ENCODE measurements at places on chromosomes 12 and 14.

- no peak for DNase-seq
These were observed 65.1 kb upstream of the SRSF5 start for GRCh38 chr14:69701857-69702256.

DNA sequence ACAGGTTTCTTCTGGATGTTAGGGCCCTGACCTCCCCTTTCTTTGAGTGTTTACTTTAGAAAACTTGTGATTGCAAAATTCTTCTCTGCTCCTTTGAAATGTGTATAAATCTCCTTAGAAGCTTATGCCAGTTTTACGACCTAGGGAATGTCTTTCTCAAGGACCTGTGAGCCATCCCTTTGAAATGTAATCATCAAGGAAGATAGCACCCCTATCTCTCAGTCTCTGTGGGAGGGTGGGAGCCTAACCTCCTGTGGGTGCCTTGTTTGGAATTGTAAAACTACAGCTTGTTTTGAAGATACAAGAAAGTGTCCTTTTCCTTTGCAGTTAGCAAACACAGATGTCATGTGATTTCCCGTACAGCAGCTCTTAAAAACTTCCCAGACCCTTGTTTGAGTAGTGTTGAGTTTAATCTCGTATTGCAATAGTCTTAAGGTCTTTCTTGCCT is 3.3 kb downstream of the OR10AD1 start:
- no peak for DNase-seq

DNA sequence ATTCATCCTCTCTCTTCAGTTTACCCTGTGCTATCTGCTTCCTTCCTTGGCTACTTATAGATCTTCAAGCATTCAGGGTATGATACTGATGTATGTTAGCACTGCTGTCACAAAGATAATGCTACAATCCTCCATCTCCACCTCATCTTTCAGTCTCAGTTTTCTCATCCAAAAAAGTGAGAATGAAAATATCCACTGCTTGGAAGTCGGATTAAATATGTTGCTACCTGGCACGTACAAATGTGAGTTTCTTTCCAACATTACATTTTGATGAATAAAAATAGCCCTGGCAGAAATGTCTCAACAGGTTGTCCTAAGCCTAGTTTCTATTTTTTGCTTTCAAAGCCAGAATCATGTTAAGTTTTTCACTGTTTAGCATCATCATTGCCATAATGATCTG is 149.9 kb downstream of the PTPN11 start:
- no peak for DNase-seq

- no peak for DNase-seq
These were observed 50.9 kb downstream of the HSP90AA1 start for GRCh38 chr14:102035914-102036313.

DNA sequence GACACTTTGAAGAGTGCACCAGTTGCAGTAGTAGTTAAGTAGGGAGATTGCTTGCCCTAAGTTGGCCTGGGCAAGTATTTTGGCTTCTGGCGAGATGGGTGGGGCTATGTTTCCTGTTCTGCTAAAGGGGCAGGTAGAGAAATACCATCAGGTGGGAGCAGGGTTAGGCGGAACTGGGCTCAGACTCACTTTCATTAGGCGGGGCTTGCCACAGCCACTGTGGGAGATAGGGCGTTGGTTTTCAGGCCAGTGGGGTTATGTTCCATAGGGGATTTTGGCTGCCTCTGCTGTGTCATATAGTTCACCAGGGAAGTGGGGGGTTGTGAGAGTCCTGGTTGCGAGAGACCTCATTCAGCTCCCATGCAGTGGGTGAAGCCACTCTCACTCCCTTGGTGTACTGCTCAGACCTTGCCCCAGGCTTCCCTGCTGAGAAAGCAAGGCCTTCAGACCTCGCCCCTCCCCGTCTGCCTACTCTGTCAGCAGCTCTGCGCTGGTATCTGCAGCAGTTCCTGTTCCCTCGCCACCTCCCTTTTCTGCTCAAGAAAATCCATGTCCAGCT is 43.3 kb downstream of the AEBP2 start:
- DNase-seq, result no peak

DNA sequence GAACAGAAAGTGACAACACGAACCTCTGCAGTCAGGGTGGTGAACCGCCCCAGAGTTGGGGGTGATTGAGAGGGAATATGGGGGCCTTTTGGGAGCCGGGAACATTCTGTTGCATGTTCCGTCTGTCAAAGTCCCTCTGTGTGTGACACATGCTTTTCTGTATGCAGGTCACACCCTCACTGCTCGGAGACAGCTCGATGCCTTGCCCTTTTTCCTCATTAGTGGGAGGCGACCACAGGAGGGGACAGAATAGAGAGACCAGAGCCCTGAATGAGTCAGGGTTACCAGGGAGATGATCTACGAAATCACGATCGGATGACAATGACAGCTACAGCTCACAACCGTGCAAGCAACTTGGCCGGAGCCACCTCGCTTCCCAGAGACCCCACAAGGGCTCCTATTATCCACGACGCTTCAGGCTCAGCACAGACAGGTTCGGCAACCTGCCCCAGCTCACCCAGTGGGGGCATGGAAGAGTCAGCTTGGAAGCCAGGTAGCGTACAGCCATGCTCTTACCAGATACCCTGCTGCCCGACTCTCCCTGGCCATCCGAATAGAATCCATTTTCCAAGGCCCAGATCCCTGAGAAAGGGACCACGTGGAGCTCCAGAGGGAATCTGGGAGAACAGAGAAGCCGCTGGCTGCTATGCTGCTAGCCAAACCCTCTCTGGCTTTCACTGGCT is 38.8 kb downstream of the TESC start:
- no peak for DNase-seq

- no peak for DNase-seq
These were observed 114.9 kb downstream of the ANO2 start for GRCh38 chr12:5830111-5830510.

DNA sequence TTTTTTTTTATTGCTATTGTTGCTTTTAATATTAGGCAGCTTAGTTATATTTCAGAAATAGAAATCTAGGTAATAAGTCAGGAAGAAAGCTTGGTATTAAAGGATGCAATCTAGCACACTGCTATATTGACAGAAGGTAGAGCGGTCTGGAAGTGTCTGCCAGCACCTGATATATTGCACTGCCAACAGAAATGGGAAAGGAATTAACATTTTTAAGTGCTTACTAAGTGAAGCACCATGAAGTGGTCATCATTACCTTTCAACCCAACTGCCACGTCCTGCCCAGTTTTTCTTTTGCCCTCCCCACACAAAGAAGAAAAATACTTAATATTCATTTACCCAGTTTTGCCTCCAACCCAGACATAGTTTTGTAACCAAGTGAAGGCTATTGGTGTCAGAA is 163.5 kb downstream of the KITLG start:
- DNase-seq, result no peak

DNA sequence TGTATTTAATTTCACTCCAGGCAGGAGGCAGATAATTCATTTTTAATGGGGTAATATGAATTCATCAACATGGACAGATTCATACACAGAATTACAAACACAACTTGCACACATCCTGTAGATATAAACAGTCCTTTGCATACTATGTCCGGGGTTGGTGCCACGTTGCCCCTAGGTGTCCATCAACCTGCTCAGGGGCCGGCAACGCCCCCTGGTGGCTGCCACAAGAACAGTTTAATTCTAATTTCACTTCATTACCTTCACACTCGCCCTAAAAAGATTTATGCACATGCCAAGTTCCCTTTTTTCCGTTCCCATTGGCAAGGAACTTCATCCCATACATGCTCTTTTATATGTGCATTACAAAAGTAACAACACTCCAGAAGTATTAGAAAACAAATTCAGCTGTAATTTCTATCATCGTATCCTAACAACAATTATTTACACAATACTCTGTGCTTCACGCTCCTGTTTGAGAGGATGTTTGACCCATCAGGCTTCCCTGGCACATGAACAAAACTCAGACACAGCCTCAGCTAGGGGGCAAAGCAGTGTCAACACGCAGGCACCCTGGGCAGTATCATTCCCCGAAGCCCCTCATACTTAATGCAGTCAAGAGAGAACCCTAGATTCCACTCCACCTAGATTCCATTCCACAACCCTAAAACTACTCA is 15.5 kb downstream of the MANSC1 start:
- peak; percentile 35 for DNase-seq

DNA sequence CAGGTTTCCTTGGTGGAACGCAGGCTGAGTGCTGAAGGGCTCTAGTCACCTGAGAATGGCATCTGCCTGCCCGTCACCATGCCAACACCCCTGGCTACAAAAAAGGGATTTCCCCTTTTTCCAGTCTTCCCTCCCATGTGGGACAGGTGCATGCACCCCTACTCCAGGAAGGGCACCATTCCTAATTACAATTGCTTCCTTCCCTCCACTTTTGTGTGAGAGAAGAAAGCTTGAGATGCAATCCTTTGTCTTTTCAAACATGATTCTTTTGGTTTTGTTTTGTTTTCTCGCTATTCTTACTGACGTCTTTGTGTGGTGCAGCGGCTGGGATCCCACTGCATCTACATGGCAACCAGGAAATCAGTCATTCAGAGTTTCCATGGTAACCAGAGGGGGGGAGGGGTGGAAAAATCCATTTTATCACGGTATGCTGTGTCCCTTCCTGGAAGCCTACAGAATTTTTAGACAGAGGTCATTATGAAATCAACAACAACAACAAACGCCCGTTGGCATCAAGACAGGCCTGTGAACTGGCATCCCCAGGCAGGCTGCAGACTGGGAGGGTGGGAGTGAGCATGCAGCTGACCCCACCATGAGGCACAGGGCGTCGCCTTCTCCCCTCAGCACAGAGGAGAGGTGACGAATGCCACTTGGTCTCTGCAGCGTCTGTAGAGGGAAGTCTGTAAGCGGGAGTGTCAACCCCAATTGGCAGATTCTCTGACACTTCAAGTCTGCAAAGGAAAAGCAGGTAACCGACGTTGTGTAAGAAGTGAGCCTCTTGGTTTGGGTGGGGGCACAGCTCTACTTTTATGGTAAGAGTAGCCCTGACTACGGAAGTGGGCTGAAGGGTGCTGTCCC is 13.6 kb upstream of the GNG2 start:
- no peak for DNase-seq

DNA sequence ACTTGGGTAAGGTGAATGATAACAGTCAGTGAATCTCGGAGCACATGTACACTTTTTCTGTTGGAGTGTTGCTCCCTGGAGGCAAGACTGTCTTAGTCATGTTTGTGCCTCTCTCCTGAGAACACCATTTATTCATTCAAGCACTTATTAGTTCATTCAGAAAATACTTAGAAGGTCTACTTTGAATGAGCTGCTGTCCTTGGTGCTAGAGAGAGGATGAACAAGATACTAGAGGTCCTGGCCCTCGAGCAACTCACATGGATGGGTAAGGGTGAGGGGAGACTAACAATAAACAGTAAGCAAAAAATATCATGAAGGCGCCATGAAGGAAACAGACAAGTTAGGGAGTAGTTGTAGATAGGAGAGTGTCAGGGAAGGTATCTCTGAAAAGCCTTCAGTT is 17.1 kb upstream of the SAMD4A start:
- no peak for DNase-seq
